ENCODE measurements at places on chromosomes 7 and 10.

- DNase-seq, result no peak
Observed at GRCh38 chr10:34157501-34157900, 657.6 kb downstream of the PARD3 start.

- DNase-seq, result no peak
Observed at GRCh38 chr10:130246113-130246512, 109.9 kb downstream of the GLRX3 start.

- DNase-seq, result no peak
Observed at GRCh38 chr10:129617768-129618167, 150.7 kb downstream of the MGMT start.

DNA sequence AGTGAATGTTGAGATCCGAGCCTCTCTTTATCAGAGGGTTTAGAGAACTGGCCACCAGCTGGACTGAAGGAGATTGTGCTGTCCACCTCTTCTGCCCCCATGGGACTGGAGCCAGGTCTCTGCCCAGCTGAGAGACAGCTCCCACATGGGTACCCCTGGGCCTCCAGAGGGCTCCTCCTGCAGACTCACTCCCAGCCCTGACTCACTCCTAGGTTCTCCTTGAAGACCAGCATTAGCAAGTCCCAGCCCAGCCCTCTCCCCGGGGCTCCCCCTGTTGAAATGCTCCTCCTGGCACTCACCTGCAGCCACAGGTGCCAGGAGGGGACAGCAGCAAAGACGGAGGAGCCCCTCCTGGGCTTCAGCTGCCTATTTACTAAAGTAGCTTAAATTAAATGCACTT lies 126.9 kb downstream of the CXCL12 start:
- DNase-seq, result no peak

DNA sequence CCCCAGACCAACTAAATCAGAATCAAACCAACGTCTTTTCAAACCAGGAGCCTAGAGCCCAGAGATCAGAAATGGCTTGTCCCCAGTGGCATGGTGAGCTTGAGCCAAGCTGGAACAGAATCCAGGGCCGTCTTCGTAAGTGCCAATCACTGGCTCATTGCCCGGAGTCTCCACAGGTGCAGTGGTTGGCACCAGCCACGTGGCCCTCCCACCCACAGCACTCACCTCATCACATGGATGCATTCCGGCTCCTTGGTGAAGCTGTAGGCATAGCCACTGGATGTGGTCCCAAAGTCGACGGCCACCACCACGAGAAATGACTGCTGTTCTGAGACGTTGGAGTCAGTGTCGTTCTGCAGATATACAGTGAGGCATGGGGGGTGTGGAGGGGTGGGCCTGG lies 37.4 kb downstream of the HSPA12A start:
- DNase-seq, result no peak

GRCh38 chr7:113158756-113159155 lies 40.4 kb upstream of the SMIM30 start:
- DNase-seq, result no peak

All from gastrocnemius medialis (tissue), 4 donors.